ENCODE measurements at places on chromosomes 12 and 14. TPM values are rescaled to one million over a fixed set of nuclear protein-coding genes. Genes with fewer than 3 reads are reported as not detected.

- H3K27me3 ChIP-seq = no peaks in the 10 kb centered on the region
- no peak for DNase-seq
- H3K4me3 ChIP-seq = no peak overlapping the region
- H3K27ac ChIP-seq = no peak overlapping the region
- no peaks in the 10 kb centered on the region for H3K36me3 ChIP-seq
These were observed 48.3 kb downstream of the NFKBIA start for GRCh38 chr14:35355981-35356841.

DNA sequence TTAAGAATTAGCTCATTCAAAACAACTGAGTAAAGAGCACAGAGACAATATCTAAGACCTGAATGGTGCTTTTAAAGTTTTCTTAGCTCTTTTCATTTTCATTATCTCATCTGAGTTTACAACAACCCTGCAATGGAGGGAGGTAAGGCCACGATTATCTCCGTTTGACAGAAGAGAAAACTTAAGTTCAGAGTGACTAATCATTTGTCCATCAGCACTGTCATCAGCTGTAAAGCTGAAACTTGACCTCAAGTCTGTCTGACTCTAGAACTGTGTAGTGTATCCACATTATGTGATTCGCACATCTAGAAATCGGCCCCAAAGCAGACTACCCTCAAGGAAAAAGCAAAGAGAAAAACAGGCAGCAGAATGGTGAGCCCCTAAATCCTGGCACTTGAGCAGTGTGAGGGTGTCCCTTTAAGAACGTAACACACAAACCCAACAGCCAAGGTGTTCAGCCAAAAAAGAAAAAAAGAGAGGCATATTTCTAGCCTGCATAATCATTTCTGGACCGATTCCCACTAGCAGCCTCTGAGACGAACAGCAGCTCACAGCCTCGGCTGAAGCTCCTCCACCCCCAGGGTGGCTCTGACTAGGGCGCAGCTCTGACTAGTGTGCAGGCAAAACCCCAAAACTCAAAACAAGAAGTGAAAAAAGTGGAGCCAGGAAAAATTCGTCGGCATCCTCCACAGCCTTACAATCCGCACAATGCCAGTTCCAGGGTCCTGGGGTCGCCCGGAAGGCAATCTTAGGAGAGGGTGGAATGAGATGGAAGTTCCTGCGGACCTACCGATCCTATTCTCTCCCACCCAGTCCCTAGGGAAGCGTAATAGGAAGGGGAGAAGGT lies 1.6 kb downstream of the STXBP6 start:
- DNase-seq = no peak
- H3K36me3 ChIP-seq = no peaks in the 10 kb centered on the region
- peaks cover 8% of the 10 kb centered on the region for H3K27me3 ChIP-seq
- peaks cover 27% of the 10 kb centered on the region for H3K4me1 ChIP-seq

GRCh38 chr12:116532986-116533342 lies 26.2 kb upstream of the MAP1LC3B2 start:
- no peak for DNase-seq
- peaks cover 52% of the 10 kb centered on the region for H3K4me1 ChIP-seq
- H3K27ac ChIP-seq = peak overlapping the region; percentile 78
- no peaks in the 10 kb centered on the region for H3K36me3 ChIP-seq

DNA sequence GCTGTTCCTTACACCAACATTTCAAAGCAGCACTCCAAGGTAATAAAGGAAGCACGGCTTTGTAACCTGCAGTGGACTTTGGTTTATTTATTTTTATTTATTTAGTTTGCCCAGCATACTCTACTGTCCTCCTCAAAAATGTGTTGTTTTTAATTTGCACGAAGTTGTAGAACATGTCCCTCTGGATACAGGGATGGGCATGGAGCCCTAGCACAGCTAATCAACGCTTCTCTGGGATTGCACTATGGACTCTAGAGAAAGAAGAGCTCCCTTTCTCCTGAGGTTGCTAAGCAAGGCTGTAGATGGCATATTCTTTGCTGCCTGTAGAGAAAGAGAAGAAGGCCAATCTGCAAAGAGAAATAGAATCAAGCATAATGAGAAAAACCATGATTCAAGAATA lies 5.9 kb upstream of the ANAPC5 start:
- no peaks in the 10 kb centered on the region for H3K27me3 ChIP-seq
- no peaks in the 10 kb centered on the region for H3K36me3 ChIP-seq
- no peak for DNase-seq
- H3K4me1 ChIP-seq = peaks cover 3% of the 10 kb centered on the region
- no peak overlapping the region for H3K27ac ChIP-seq

DNA sequence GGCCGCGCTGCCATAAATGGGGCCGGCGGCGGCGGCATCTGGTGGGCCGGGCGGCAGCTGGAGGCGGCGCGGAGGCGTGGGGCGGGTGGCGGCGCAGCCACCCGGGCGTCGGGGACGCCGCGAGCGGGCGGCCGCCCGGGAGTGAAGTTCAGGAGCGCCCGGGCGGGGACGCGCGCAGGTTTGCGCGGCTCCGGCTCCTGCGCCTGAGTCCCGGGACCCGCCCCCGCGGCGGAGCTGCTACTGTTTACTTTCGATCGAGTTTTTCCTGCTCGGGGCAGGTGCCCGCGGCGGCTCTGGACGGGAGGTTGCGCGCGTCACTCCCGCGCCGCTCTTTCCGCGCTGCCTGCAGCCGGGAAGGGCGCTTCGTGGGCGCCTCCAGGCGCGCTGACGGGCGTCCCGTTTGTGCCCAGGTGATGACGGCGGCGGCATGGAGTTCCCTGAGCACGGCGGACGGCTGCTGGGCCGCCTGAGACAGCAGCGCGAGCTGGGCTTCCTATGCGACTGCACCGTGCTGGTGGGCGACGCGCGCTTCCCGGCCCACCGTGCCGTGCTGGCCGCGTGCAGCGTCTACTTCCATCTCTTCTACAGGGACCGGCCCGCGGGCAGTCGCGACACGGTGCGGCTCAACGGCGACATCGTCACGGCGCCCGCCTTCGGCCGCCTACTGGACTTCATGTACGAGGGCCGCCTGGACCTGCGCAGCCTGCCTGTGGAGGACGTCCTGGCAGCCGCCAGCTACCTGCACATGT lies at the start of gene ZBTB42:
ZBTB42 (plus strand) TSS at position 331 of the 749 bp plus-strand sequence; CDS start at position 428, 97 bp downstream.
- no peaks in the 10 kb centered on the region for H3K36me3 ChIP-seq
- H3K4me1 ChIP-seq = peaks cover 46% of the 10 kb centered on the region
- DNase-seq = no peak

GRCh38 chr12:47039079-47039478 lies 40.3 kb upstream of the PCED1B start:
- peaks cover 3% of the 10 kb centered on the region for H3K4me1 ChIP-seq
- H3K27me3 ChIP-seq = no peaks in the 10 kb centered on the region
- DNase-seq = no peak
- H3K27ac ChIP-seq = no peak overlapping the region

GRCh38 chr14:72801381-72801812 lies 92.5 kb downstream of the DPF3 start:
- no peak for DNase-seq
- H3K4me1 ChIP-seq = no peaks in the 10 kb centered on the region

DNA sequence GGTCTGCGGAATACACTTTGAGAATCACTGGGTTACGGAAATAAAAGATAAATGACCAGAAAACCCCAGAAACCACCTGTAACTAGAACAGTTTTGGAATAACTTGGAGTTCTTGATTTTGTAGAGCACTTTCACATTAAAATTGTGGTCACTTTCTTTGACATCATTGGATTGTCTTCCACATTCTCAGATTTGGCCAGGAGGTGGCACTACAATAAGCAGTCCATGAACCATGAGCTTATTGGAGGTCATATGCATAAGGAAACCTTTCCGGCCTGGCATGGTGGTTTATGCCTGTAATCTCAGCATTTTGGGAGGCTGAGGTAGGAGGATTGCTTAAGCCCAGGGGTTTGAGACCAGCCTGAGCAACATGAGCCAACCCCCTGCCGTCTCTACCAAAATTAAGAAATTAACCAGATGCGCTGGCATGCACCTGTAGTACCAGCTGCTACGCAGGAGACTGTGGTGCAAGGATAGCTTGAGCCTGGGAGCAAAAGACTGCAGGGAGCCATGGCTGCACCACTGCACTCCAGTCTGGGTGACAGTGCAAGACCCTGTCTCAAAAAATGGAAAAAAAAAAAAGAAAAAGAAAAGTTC lies 107.7 kb upstream of the CAND1 start:
- no peak overlapping the region for H3K27ac ChIP-seq
- no peak overlapping the region for H3K4me3 ChIP-seq
- no peaks in the 10 kb centered on the region for H3K4me1 ChIP-seq
- no peaks in the 10 kb centered on the region for H3K27me3 ChIP-seq

GRCh38 chr12:69196302-69197288 lies 42.8 kb upstream of the CPSF6 start:
- no peak for DNase-seq
- no peak overlapping the region for H3K27ac ChIP-seq
- no peak overlapping the region for H3K4me3 ChIP-seq
- no peaks in the 10 kb centered on the region for H3K36me3 ChIP-seq

DNA sequence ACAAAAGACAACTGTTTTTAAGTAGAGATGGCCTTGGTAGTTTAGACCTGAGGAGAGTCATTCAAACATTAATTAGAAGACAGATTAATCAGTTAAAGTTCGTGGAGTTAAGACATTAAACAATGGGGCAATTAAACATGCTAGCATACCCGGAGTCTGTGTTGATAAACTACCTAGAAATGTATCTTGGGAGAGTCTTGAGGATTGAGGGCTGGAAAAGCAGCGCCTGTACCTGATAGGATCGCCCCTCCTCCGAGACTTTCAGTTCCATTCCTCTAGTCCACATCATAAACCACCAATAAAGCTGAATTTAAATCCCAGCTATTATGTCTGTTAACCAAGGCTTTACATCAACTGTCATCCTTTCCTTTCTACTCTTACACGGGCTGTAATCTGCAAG lies 1.0 kb upstream of the KRAS start:
- H3K27me3 ChIP-seq = no peaks in the 10 kb centered on the region
- no peak for DNase-seq
- H3K4me3 ChIP-seq = peak overlapping the region; percentile 98
- no peaks in the 10 kb centered on the region for H3K36me3 ChIP-seq
- peaks cover 23% of the 10 kb centered on the region for H3K4me1 ChIP-seq
- peak overlapping the region; percentile 97 for H3K27ac ChIP-seq

The PMCH gene
- total RNA-seq = not detected

DNA sequence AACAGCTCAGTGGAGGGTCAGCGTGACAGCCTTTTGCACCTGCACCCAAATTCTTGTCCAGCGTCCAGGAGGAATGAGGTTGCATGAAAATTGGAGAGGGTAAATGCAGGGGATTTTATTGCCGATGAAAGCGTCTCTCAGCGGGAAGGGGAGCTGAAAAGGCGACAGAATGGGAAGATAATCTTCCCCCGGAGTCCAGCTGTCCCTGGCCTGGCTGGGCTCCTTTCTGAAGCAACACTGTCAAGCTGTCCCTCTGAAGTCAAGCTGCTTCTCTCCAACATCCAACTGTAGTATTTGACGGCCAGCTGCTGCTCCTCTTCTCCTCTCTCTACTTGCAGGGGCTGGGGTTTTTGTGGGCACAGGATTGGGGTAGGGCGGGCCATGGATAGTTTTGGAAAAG lies 32.7 kb downstream of the NOPCHAP1 start:
- H3K36me3 ChIP-seq = peaks cover 8% of the 10 kb centered on the region
- H3K27ac ChIP-seq = no peak overlapping the region
- H3K4me1 ChIP-seq = peaks cover 6% of the 10 kb centered on the region
- no peak for DNase-seq
- no peaks in the 10 kb centered on the region for H3K27me3 ChIP-seq

- no peak for DNase-seq
- peak overlapping the region; percentile 50 for H3K27ac ChIP-seq
- H3K4me1 ChIP-seq = peaks cover 65% of the 10 kb centered on the region
- peak overlapping the region; percentile 13 for H3K4me3 ChIP-seq
These were observed 13.3 kb downstream of the DICER1 start for GRCh38 chr14:95143808-95144620.

DNA sequence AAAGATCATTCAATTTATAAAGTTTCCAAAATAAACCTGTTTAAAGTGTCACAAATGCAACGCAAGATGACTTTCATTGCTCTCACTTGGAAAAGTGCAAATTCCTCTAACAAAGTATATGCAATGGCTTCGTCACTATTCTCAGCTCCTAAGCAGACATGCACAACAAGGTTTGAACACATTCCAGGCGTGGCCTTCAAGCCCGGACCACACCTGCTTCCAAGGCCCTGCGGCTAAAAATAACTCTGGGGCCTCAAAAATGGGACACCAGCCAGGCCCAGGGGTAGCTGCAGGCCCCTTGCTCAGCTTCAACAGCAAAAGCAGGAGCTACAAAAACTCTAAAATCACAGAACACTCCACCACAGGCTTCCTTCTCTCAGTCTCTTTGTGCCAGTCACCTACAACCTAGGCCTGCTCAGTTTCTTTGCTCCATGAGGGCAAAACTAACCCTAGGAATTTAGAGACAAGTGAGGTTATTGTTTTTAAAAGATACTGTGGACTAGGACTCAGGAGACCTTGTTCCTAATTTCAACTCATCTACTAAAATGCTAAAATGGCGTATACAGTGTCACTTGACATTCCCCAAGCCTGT lies 29.3 kb downstream of the DUSP16 start:
- H3K36me3 ChIP-seq = no peaks in the 10 kb centered on the region
- H3K27me3 ChIP-seq = no peaks in the 10 kb centered on the region
- peaks cover 13% of the 10 kb centered on the region for H3K4me1 ChIP-seq
- DNase-seq = no peak
- no peak overlapping the region for H3K27ac ChIP-seq
- H3K4me3 ChIP-seq = no peak overlapping the region

GRCh38 chr12:111283966-111284365 lies 84.9 kb downstream of the PHETA1 start:
- DNase-seq = no peak
- H3K4me1 ChIP-seq = no peaks in the 10 kb centered on the region

GRCh38 chr12:47527816-47528215 lies 178.0 kb downstream of the RPAP3 start:
- no peaks in the 10 kb centered on the region for H3K27me3 ChIP-seq
- H3K36me3 ChIP-seq = no peaks in the 10 kb centered on the region
- no peaks in the 10 kb centered on the region for H3K4me1 ChIP-seq
- no peak overlapping the region for H3K27ac ChIP-seq
- no peak for DNase-seq
- no peak overlapping the region for H3K4me3 ChIP-seq

- no peak for DNase-seq
- H3K36me3 ChIP-seq = peaks cover 29% of the 10 kb centered on the region
- H3K4me3 ChIP-seq = no peak overlapping the region
- H3K4me1 ChIP-seq = peaks cover 94% of the 10 kb centered on the region
- H3K27me3 ChIP-seq = no peaks in the 10 kb centered on the region
- peak overlapping the region; percentile 80 for H3K27ac ChIP-seq
These were observed 6.6 kb downstream of the APPL2 start for GRCh38 chr12:105229371-105229770.

The ENDOU gene
- total RNA-seq = 22.9 TPM
